ENCODE measurements at places on chromosomes 1 and 21. TPM values are rescaled to one million over a fixed set of nuclear protein-coding genes. Genes with fewer than 3 reads are reported as not detected.

Gene TRIM62
- total RNA-seq = 25.6 TPM

Gene C1QB
- total RNA-seq = not detected

Gene KLF18
- total RNA-seq = not detected

Gene FMO2
- total RNA-seq = not detected

Data from A375 (cell line).